ENCODE measurements at places on chromosomes 11 and 22. TPM values are rescaled to one million over a fixed set of nuclear protein-coding genes. Genes with fewer than 3 reads are reported as not detected.

Gene MS4A6A
- polyA plus RNA-seq, result 17.0 TPM

Gene HEPHL1
- 0.14 TPM for polyA plus RNA-seq

Gene MYO7A
- 3.1 TPM for polyA plus RNA-seq

Gene SCGB1D4
- not detected for polyA plus RNA-seq

Gene MUC2
- polyA plus RNA-seq, result 0.27 TPM

Gene MOV10L1
- polyA plus RNA-seq, result 0.49 TPM

Gene KRTAP5-9
- 0.67 TPM for polyA plus RNA-seq

Gene MUC6
- 14.3 TPM for polyA plus RNA-seq

Gene OR5P2
- not detected for polyA plus RNA-seq

Gene PANX3
- not detected for polyA plus RNA-seq

Gene KCNQ1
- polyA plus RNA-seq, result 10.2 TPM

GRCh38 chr22:40533712-40534378, 102.7 kb downstream of the MRTFA start:
- no peak for DNase-seq

DNA sequence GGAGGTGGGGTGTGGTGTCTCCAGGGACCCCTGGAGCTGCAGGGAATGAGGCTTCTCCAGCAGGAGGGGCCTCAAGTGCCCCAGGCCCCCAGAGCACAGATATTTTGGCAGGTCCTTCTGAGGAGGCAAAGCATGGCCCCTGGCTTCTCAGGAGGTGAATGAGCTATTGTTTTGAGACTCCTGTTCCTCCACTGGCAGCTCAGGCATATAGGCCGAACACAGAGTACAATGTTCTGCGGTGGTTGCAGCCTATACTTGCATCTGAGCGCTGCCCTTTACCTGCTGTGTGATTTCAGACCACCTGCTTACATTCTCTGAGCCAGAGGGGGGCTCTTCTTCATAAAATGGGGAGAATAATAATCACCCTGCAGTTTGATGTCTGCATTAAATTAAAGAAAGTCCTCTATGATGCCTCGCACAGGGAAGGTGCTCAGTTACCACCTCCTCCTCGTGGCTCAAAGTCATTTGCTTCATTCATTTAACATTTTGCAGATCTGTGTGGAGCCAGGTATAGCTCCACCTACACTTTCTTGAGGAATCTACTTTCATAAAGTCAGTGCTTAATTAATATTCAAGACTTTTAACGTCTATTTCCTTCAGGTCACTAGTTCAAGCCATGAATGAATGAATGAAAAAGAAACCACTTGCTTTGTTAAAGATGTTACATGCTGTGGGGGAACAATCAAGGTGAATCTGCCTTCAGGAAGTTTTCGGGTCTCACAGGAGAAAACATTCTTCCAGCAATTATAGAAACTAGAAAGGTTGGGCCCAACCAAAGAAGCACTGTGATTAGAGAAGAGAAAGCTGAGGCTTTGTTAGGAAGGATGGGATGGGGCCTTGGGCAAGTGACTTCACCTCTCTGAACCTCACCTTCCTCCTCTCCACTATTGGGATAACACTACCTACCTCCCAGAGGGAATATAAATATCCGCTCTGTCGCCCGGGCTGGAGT, 68.4 kb downstream of the ADAMTS15 start:
- DNase-seq, result no peak

DNA sequence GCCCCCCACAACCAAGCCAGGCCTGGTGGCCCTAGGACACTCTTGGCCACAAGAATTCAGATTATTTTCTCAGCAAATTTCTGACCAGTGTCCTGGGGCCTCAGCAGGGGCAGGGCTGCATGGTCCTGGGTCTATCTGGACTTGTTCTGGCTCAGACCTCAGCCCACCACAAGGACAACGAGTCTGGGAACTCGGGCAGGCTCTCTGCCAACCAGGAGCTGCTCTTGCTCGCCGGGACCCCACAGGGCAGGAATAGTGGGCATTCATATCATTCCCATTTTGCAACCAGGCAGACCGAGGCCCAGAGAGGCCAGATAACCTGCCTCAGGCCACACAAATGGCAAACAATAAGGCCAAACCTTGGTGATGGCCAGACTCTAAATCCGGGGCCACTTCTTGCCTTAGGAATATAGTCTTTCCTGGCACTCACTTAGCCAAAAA, 75.4 kb upstream of the WNT7B start:
- DNase-seq, result no peak

- no peak for DNase-seq
Observed at GRCh38 chr11:92787638-92788037, 181.8 kb upstream of the MTNR1B start.

- DNase-seq, result no peak
Observed at GRCh38 chr11:61293867-61294716, 1.0 kb downstream of the VWCE start.

DNA sequence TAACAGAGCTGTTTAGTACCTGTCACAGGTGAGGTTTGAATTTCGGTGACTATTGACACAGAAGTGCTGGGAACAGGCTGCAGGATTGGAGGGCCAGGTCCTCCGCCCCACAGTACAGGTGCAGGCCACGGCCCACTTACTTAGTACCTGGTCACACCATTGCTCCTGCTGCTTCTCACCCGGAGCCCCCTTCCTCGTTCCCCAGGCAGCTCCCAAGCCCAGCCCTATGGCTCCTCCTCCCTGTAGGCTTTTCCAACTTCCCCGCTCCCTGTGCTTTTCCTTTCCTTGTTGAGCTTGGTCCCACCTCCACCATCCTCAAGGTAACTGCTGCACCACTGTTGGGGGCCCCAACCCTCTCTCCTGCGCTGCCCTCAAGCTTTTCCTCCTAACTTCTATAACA, 27.9 kb upstream of the ANO1 start:
- no peak for DNase-seq

- DNase-seq, result no peak
Observed at GRCh38 chr11:132123449-132123848, 753.0 kb downstream of the NTM start.

DNA sequence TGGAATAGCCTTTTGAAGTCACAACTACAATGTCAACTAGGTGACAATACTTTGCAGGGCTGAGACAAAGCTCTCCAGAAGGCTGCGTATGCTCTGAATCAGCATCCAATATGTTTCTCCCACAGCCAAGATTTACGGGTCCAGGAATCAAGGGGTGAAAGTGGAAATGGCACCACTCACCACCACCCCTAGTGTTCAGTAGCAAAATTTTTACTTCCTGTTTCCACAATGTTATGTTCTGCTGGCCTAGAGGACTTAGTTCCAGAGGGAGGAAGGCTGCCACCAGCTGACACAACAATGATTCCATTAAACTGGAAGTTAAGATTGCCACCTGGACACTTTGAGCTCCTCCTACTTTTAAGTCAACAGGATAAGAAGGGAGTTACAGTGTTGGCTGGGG, 68.5 kb upstream of the MPEG1 start:
- no peak for DNase-seq

GRCh38 chr22:37534445-37534844, 15.2 kb upstream of the CARD10 start:
- DNase-seq, result no peak

DNA sequence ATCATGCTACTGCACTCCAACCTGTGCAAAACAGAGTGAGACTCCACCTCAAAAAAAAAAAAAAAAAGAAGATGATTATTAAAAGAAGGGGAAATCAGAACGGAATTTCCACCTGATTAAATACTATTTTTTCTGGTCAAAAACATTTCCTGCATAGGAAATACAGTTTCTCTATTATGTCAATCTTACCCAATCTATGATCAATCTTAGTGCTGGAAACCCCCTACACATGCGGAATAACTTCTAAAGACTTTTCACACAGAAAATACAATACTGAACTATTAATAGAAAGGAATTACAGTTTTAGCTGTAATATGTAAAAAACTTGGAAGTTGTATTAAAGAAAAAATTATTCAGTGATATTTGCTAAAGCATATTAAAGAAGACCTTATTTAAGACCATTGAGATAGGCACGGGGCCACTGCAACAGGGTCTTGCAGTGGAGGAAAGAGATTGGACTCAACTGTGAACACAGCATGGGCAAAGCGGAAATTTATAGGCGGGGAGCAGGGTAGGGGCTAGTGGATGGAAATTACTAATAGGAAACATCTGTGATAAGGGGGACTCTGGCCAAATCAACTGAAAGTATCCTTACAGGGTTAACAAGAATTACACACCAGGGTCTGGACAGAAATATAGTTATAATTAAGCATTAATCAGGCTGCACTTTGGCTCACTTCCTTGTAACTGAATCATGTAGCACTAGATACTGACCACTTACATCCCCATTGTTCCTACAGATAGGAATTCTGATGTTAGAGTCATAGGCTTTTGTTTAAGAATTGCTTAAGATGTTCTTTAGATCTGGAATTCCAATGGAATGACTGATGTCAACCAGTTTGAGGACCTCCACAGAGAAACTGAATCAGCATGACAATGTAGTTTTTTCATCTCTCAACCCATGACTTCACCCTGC, 411.5 kb upstream of the DDI1 start:
- peak; percentile 10 for DNase-seq

GRCh38 chr11:73367482-73368024, 8.6 kb upstream of the RELT start:
- no peak for DNase-seq

DNA sequence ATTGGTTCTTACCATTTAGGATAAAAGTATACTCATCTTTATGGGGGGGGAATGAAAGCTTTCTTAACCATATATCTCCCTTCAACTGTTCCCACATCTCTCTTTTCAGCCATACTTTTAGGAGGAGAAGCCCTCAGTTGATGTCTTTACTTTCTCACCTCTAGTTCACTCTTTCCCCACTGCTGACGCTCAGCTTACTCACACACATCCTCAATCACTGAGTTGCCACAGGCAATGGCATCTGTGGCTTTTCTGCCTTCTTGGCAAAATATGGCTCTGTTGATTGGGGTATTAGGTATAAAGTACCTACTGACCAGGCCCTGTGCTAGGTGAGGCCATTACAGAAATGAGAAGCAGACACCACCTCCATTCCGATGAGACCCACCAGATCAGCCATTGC, 12.2 kb upstream of the AP1B1 start:
- DNase-seq, result no peak

DNA sequence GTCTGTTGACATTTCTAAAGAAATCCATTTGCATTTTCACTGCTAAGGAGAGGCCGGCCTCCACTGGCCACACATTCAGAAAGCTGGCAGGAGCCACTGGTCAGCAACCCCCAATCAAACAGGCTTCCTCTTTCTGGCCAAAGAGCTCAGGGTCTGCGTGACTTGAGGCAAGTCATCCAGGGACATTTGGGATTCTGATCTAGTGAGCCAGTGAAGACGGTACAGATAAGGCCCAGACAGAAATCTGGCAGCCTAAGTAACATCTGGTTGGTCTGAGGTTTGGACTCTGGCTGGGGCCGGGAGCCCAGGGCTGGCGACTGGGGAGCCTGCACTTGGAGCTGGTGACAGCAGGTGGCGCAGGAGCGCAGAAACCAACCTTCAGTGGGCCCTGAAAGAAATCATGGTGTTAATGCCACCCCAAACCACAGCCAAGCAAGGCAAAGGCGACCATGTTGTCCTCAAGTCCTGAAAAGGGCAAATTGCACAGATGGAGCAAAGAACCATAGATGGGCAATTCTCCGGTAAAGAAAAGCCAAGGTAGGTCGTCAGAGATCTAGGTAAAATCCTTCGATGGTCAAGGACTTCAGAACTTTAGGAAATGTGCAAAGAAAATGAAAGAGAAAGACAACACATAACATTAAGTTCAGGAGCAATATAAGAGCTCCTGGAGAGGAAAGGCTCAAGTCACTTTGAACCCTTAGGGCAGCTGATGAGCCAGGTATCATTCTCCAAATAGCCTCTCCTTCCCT, 99.4 kb upstream of the BLID start:
- no peak for DNase-seq

DNA sequence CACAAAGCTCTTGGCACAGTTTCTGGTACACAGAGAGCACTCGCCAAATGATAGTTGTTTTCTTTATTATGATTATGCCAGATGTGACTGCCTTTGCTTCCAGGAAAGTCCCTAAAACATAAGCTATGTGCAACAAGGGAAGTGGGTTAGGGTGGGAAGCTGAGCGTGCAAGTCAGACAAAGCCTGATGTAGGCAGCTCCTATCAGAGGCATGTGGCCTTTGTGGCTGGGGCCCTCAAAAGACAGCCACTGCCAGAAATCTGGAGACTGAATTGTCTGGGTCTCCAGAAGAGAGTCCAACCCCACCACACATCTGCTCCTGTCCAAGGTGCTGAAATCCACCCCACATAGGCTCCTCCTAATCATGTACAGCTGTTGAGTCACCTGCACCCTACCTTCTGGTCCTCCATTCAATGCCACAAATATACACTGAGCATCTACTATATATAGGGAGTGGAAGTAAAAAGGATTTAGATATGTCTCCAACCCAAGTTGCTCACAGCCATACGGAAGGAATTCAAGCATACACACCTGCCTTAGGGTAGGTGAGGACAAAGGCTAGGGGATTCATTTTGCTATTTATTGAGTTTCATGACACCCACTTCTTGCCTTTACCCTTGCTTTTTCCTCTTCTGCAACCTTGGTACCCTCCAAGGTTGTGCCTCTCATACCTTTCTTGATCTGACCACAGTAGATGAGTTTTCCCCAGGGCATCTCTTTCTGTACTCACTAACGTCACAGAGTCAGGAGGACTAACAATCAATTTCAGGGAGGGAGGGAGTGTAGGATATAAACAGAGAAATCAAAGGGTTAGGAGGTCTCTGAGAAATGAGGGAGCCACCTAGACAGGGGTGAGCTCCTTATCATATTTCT, 12.4 kb downstream of the SEC14L3 start:
- DNase-seq, result no peak

GRCh38 chr22:49590381-49590780, 237.3 kb downstream of the BRD1 start:
- DNase-seq, result no peak

GRCh38 chr11:35133656-35134055, 5.3 kb upstream of the CD44 start:
- no peak for DNase-seq
